ENCODE measurements at places on chromosomes 12 and 14.

GRCh38 chr14:52873694-52874093 lies 77.2 kb downstream of the FERMT2 start:
- peak; percentile 87 for DNase-seq

- peak; percentile 56 for DNase-seq
These were observed 7.6 kb downstream of the SUSD6 start for GRCh38 chr14:69619012-69619411.

- DNase-seq, result no peak
These were observed 34.5 kb downstream of the FBRSL1 start for GRCh38 chr12:132524405-132524804.

DNA sequence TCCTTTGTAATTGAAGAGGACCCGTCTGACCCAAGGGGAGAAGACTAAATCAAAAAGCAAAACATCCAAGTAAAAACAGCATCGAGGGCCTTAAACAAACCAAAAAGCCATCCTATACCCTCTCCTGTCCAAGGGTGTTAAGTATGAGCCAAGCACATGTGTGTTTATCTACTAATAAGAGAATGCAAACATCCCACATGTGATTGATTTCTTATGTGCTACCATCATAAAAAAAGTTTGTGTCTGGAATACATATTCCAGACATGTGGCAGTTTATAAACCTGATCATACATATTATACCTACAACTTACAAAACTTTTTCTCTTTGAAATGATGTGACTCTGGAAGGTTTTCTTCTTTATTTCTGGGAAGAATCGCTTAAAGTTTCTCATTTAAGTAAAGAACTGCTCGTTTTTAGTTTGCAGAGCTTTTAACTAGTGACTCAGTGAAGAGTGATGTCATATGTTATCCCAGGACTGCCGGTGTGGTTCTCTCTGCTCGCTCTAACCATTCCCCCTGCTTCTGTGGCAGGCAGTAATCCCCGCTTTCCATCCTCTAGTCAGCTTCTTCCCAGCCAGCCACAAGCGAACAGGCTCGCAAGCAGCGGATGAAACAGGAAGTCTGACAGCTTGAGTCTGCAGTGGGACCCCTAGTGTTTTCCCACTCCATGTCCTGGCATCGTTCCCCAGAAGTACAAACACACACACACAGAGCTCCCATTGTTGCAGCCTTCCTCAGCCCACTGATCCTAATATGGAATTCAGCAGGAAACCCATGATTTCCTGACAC lies 431 bp upstream of the RHOJ start:
- peak; percentile 91 for DNase-seq

All from GM23248 (cell line).